Natural killer cell (primary cell): ENCODE measurements at places on chromosomes 6 and 20.

- DNase-seq: no peak
These were observed 80.1 kb upstream of the PTPRK start for GRCh38 chr6:128600397-128600951.

- no peak for DNase-seq
These were observed 35.1 kb downstream of the SYNJ2 start for GRCh38 chr6:158016571-158017383.

- no peak for DNase-seq
These were observed 158.1 kb downstream of the DTNBP1 start for GRCh38 chr6:15504581-15505350.

- no peak for DNase-seq
These were observed 1.9 kb downstream of the ID1 start for GRCh38 chr20:31606804-31607639.

GRCh38 chr6:141421378-141421777 is 711.3 kb upstream of the GJE1 start:
- DNase-seq: no peak

DNA sequence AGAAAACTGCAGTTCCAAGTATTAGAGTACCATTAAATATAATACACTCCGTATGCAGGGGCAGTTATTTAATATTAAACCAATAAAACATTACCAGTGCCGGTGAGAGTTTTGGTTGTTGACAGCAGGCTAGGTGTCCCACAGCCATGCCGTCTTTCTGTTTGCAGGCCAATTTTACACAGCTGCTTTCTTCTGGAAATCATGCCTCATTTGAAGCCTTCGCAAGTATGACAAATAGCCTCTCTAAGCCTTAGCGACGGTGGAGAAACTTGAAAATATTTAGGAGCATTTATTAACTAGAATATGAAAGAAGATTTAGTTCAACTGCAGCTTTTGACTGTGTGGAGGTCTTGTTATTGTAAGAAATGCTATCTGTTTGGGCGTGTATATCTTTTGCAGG is 226.0 kb downstream of the BMP2 start:
- DNase-seq: no peak

DNA sequence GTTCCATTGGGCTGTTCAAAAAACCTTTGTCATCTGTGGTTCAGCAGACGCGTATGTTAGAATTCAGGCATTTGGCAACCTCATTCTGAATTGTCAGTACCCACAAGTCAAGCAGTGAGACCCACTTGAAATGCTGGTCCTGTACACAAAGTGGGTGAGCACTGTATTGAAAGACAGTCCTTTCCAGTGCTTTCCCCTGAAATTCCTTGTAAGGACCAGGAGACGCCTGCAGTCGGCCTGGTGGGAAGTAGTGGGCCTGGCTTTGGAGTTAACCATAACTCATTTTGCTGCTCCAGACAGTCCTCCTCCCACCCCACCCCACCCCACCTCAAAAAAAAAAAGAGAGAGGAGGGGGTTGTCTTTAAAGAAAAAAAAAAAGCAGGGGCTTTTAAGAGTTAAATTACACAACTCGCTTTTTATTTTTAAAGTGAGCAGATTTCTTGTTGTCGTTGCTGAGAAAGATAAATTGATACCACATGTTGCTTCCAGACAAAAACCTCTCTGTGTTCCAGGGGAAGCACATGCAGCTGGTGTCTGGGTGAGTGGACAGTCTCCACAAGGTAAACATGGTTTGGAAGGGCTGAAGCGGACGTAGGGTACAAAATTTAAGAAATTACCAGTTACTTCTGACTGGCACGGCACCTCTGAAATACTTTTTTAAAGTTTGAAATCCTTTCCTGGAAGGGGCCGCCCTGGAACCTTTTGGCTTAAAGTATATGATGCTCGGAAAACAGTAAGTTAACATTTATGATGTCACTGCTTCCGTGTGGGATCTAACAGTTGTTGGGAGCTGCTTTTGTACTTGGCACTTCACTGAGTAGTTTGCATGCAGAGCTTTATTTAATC is 95.3 kb downstream of the FOXO3 start:
- DNase-seq: no peak

GRCh38 chr6:26521600-26522391 is 16.4 kb upstream of the HMGN4 start:
- DNase-seq: peak; percentile 80

GRCh38 chr6:110609101-110609500 is 132.7 kb upstream of the SLC22A16 start:
- DNase-seq: no peak

GRCh38 chr6:56570413-56571359 is 72.0 kb downstream of the DST start:
- DNase-seq: peak; percentile 33

DNA sequence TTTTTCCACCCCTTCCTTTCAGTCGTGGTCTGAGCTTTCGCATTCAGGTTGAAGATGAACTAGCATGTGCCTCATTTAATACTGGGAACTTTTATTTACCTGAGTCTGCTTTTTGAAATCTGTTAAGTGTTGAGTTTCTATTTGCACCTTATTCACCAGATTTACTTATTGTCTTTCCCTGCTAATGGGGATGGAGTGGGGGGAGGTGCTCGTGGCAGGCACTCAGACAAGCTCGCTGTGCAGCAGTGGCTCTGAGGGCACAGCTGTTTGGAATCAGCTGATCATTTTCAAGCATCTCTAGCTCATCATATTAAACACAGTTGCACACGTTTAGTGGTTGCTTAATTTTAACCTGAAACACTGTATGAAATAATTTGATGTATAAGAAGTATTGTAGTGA is 35.6 kb downstream of the UTRN start:
- no peak for DNase-seq

GRCh38 chr6:130858498-130859160 is 31.4 kb downstream of the SMLR1 start:
- DNase-seq: no peak

GRCh38 chr20:47204008-47204849 is 152.3 kb downstream of the ZMYND8 start:
- DNase-seq: no peak

GRCh38 chr20:8402798-8403197 is 270.7 kb downstream of the PLCB1 start:
- DNase-seq: no peak

GRCh38 chr6:54698974-54699373 is 147.6 kb upstream of the FAM83B start:
- DNase-seq: no peak

GRCh38 chr6:679282-679681 is 13.7 kb downstream of the EXOC2 start:
- DNase-seq: no peak

DNA sequence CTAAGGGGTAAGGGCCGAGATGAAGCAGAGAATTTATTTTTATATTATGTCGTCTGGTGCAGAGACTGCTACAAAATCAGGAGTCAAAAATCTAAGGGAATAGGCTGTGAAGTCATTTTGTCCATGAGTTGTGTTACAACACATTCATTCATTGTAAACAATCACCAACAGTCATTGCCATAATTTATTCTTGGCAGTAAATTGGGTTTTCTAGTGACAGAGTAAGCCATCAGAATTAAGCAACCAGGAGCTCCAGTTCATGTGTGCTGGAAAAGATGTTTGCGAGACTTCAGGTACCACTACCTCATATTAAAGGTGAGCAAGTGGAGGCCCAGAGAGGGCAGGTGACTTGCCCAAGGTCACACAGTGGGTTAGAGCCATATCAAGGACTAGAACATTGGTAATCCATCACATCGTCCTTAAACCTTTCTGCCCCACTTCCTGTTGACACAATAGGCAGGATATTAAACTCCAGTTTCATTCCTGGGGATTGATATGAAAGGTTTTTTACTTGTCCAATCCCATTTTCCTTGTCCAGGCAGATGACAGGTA is 46.0 kb downstream of the E2F3 start:
- no peak for DNase-seq

DNA sequence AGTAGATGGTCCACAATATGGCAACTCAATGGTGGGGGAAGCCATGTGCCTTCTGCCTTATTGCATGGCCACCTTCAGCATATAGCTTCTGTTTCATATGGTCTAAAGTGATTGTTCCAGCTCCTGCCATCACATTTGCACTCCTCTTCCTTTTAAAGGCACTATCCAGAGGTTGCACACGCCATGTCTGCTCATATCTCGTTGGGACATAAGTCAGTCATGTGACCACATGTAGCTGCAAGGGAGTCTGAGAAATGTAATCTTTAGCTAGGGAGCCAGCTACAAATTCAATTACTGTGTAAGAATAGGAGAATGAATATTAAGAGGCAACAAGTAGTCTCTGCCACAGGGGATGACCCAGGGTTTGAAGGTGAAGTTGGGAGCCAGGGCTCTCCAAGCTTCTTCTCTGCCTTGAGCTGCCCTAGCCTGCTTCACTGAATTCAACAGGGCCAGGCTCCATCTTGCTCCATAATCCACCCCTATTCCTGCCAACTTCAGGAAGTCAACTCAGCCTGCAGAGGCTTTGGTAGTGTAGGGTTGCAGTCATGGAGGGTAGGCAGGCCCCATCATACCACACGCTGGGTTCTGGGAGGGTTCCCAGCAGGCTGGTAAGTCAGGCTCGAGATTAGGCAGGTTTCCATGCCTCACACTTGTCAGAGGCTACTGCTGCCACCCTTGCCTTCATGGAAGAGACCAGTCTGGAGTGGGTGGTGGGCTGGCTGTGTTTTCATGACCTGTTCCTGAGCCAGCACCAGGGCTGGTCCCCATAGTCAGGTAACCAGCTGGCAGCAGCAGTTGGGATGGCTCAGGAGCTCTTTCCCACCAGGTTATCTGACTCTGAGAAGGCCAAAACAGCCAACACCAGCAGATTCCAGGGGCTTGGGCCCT is 56.7 kb upstream of the SAYSD1 start:
- DNase-seq: no peak

GRCh38 chr20:15485519-15485918 is 1087.7 kb downstream of the KIF16B start:
- DNase-seq: no peak

DNA sequence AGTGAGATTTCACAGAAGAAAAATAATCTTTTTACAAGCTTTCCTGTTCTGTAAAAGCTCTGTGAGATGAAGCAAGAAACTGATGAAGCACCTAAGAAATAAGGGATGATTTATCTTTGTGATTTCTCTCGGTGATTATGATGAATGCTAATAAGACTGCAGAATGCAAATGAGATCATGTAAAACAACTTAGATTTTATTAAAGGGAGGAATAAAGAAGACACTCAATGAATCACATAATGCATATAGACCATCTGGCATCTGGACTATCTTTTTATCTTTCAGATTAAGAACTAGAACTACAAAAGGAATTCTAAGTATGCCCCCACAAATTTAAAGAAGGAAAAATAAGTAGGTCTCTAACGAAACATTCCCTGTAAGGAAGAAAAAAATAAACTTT is 361.5 kb upstream of the OPRM1 start:
- DNase-seq: no peak

DNA sequence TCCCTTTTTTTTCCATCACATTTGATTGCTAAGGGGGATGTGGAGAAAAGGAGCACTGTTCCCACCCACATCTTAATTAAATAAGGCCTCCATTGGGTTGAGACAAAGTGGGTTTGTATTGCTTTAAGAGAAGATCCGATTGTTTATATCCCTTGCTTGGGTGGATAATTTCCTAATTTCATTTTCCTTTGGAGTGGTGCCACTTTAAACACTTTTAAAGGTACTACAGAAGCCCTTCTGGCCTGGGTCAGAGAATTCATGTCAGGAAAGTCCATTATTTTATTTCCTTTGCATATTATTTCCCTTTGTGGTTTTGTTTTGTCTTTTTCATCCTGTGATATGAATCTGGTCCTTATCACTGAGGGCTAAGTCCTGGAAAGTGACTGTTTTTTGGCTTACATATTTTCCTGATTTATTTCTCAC is 56.9 kb downstream of the PHACTR2 start:
- DNase-seq: no peak

GRCh38 chr6:79246891-79247290 is 12.4 kb upstream of the HMGN3 start:
- DNase-seq: no peak

GRCh38 chr6:11043961-11044711 is at the start of gene ELOVL2:
TSS of gene ELOVL2 (minus strand) at chr6:11044305. CDS start at chr6:11044230, 75 bp downstream.
- no peak for DNase-seq

DNA sequence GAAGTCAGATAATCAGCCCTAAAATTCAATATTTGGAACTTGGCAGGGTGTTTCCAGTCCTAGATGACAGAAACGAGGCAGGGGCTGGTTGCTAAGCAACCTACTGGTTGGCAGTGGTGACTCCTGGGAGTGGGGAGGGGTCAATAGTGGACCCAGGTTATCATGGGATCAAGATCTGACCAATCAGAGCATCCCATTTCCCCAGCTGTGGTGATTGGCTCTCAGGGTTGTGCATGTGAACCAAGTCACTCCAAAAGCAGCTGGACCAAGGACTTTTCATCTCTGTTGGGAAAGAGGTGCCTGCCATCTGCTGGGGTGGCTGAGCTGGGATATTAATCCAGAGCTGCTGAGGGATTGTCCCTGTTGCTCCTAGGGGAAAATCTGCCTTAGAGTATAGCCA is 253.4 kb downstream of the PREX1 start:
- DNase-seq: no peak

- peak; percentile 63 for DNase-seq
These were observed 8.1 kb upstream of the ATXN1 start for GRCh38 chr6:16769131-16769985.

GRCh38 chr6:127606131-127606562 is 29.2 kb downstream of the C6orf58 start:
- DNase-seq: no peak

DNA sequence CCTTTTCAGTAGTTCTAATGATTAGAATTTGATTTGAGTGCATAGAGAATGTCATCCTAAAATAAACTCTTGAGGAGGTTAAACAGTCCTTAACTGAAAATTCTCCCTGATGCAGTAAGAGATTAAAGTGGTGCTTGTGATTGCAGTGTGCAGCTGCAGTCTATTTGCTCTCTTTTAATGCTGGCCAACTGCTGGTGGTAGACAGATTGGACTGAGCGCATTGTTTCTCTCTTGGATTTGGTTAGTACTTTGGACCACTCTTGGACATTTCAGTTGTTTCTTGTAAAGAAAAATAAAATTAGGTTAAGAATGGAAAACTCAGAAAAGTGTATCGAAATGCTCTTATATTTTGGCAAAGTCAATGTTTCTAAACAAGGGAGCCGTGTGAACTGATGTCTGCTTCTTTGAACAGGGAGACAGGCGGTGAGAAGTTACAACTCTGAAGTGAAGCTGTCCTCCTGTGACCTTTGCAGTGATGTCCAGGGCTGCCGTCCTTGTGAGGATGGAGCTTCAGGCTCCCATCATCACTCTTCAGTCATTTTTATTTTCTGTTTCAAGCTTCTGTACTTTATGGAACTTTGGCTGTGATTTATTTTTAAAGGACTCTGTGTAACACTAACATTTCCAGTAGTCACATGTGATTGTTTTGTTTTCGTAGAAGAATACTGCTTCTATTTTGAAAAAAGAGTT is 127.2 kb downstream of the CD109 start:
- DNase-seq: no peak

DNA sequence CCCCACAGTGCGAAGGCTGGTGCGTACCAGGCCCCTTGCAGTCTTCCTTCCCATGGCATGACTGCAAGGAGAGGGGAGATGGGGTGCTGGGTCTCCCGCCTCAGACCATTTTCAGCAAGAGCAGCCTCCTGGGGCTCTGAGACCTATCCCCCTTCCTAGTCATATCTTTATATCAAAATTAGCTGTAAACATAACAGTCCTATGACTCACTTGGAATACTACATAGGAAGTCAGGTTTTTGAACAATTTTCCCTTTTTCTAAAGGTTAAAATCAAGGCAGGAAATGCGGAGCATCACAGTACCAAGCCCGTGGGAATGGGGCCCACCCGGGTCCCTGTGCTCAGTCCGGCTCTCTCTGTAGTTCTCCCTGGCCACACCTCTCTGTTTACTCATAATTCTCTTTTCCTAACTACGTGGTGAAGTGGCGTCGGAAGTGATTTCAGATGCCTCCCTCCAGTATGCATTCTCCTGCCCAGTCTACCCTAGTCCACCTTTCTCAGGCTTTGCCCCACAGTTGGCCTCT is 109.8 kb upstream of the TMEM170B start:
- no peak for DNase-seq

- no peak for DNase-seq
These were observed 598 bp downstream of the TBP start for GRCh38 chr6:170554796-170555137.
